NCI-H1436 treated with DMSO at 0.1 percent for 48 hours (cell line): ENCODE measurements at places on chromosomes 1 and 21.

- no peak for DNase-seq
Observed at GRCh38 chr1:113990530-113990929, 11.3 kb downstream of the OLFML3 start.

GRCh38 chr1:9912264-9912936, 2.3 kb upstream of the CTNNBIP1 start:
- DNase-seq = no peak

GRCh38 chr1:56334047-56334446, 245.3 kb downstream of the PLPP3 start:
- no peak for DNase-seq

DNA sequence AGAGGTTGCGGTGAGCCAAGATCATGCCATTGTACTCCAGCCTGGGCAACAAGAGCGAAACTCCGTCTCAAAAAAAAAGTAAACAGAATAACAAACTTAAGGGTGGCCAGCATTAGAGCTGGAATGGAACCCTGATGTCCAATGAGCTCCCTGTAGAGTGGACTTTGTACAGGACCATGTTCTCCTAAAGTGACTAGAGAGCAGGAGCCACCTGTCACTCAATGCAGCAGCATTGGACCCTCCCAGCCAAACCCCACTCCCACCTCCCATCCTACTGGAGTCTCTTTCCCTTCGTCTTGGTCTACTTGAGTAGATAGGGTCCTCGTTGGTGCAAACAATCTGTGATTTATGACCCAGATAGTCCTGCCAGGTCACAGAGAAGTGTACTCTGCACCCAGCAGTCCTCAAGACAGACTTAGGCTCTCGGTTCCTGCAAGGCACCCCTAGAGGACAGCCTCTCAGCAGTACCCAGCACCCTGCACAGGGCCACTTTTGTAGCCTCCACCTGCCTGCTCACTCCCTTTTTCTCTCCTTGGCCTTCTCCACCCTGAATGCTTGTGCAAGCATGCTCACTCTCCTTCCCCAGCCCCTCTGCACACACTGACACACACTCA, 69.2 kb upstream of the ZNF281 start:
- no peak for DNase-seq

DNA sequence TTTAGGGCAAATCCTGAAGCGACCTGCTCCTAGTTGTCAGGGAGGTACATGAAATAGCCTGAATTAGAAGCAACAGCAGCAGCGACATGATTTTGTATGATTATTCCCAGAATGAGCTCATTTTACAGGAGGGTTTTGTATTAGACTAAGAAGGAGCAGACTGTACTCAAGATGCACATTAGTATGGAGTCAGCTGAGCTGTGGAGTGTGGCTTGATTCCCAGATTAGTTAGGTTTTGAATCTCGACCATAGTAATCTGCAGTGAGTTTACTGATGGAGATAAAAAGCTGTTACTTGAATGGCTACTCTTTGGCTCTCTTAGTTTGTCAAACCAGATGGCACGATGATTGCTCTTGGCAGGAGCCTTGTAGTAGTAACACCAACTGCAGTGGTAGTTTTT, 143.1 kb downstream of the PHTF1 start:
- no peak for DNase-seq

GRCh38 chr1:35535243-35535642, 22.0 kb downstream of the KIAA0319L start:
- DNase-seq = no peak

DNA sequence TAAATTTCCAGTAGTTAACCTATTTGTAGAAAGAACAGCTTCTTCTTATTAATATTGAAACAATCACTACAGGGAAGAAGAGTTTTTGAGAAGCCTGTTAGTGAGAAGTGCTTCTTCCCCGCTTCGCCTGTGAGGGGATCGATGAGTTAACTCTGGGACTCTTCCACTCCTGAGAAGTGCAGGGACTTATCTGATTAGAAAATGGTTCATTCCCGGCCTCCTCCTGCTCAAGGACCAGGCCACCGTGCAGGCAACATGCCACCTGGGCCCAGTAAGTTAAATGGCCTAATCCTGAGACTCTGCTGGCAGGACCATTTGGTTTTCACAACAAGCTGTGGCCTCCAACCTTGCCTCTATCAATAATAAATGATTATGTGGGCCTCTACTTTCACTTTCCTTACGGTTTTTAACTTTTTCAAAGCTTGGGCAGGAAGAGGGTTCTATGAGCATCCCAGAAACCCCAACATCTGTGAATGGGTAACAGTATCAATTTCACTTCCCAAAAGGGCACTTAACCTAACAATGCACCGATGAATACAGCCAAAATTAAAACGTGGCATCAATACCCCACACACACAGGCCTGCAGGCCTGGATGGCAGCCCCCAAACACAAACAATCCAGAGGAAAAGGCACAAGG, 33.1 kb downstream of the SIPA1L2 start:
- no peak for DNase-seq

DNA sequence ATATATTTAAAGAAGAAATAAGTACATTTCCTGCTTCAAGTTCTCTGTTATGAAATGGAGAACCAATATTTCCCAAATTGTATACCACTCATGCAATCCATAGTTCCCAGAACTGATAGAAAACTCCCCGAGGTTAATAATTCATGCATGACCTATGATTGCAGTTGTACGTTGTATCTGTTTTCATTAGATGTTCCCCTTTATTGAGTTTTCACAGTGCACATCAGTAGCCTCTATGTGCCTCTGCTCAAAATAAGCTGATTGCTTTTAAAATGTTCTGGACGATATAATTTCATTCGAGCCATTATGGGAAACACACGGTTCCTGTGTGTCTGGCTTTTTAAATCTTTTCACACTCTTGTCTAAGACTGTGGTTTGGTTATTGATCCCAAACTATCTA, 253.1 kb upstream of the KIAA0040 start:
- DNase-seq = no peak

DNA sequence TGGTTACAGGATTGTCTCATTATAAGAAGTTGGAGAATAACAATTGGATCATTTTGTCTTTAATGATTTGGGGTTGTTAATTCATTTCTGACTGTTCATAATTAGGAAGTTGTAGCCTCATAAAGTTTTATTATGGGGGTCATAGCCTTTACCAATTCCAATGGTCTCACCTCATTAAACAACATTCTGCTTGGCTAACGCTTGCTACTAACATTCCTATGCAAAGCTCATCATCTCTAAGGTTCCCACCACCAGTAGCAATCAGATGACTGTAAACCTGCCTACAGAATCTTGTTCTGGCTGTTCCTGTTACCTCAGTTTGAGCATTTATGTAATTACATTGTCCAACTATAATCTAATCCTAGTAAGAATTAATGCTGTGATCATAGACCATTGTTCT, 60.2 kb downstream of the ODF2L start:
- no peak for DNase-seq
